ENCODE measurements at places on chromosomes 16 and 17. TPM values are rescaled to one million over a fixed set of nuclear protein-coding genes. Genes with fewer than 3 reads are reported as not detected.

Gene MYH13
- total RNA-seq, result not detected

Gene CCL1
- total RNA-seq, result not detected

Gene CUEDC1
- total RNA-seq, result 0.61 TPM

Gene ABCA3
- total RNA-seq, result 12.7 TPM

Measured in CD4-positive, alpha-beta memory T cell (primary cell).